ENCODE measurements at places on chromosomes 5 and 9.

DNA sequence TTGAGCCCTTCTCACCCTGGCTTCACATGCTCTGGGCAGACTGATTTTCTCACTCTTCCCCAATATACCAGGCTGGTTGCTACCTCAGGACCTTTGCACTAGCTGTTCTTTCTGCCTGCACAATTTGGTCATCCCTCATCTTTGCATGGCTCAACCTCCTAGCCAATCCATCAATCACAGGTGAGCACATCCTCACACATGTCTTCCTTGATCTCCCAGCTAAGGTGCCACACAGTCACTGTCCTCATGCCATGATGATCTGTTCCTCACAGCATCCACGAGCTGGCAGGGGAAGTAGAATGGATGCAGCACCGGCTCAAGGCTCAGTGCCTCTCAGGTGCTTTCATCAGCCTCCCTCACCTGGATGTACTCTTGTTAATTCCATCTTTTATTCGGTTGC is 30.6 kb upstream of the S1PR3 start:
- DNase-seq, result no peak

DNA sequence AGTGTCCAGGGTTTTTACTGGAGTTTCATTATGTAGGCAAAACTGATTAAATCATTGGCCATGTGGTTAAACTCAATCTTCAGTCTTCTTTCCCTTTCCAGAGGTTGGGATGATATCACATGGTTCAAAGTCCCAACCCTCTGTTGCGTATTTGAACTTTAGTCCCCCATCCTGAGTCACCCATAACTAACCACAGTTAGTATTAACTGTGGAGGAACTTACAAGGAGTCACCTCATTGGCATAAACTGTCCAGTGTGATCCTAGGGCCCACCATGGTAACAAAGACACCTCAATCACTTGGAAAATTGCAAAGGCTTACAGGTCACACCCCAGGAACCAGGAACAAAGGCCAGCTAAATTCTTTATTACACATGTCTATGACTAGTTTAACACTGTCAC is 188.5 kb downstream of the COX7C start:
- no peak for DNase-seq

- DNase-seq, result no peak
These were observed 98.3 kb downstream of the WDR70 start for GRCh38 chr5:37477426-37477825.

- no peak for DNase-seq
These were observed 8.7 kb downstream of the EBF1 start for GRCh38 chr5:159091065-159091464.

GRCh38 chr5:156411-157072 is 34.8 kb upstream of the LRRC14B start:
- no peak for DNase-seq
